ENCODE measurements at places on chromosomes 1 and 21.
A peak's percentile ranks its signal among the peaks of the same experiment; 100 is the strongest.

DNA sequence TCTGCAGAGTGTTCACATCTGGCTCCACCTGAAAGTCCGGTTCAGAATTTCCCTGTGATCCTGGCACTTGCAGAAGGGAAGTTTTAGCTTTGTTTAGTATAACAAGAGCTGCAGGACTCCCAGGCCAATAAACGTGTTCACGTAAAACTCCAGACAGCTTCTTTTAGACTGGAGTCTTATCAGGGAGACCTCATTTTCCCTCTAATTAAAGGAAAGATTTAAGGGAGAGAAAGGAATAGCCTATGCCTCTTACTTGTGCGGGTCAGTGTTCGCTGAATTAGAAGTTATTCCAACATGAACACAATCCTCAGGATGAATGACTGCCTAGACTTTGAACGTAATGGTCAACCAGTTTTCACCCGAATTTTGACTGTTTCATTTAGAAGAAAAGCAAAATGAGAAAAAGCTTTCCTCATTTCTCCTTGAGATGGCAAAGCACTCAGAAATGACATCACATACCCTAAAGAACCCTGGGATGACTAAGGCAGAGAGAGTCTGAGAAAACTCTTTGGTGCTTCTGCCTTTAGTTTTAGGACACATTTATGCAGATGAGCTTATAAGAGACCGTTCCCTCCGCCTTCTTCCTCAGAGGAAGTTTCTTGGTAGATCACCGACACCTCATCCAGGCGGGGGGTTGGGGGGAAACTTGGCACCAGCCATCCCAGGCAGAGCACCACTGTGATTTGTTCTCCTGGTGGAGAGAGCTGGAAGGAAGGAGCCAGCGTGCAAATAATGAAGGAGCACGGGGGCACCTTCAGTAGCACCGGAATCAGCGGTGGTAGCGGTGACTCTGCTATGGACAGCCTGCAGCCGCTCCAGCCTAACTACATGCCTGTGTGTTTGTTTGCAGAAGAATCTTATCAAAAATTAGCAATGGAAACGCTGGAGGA, 202.1 kb upstream of the SGIP1 start:
- no peak for DNase-seq

- DNase-seq = no peak
Observed at GRCh38 chr1:202005958-202006357, 4.4 kb upstream of the ELF3 start.

DNA sequence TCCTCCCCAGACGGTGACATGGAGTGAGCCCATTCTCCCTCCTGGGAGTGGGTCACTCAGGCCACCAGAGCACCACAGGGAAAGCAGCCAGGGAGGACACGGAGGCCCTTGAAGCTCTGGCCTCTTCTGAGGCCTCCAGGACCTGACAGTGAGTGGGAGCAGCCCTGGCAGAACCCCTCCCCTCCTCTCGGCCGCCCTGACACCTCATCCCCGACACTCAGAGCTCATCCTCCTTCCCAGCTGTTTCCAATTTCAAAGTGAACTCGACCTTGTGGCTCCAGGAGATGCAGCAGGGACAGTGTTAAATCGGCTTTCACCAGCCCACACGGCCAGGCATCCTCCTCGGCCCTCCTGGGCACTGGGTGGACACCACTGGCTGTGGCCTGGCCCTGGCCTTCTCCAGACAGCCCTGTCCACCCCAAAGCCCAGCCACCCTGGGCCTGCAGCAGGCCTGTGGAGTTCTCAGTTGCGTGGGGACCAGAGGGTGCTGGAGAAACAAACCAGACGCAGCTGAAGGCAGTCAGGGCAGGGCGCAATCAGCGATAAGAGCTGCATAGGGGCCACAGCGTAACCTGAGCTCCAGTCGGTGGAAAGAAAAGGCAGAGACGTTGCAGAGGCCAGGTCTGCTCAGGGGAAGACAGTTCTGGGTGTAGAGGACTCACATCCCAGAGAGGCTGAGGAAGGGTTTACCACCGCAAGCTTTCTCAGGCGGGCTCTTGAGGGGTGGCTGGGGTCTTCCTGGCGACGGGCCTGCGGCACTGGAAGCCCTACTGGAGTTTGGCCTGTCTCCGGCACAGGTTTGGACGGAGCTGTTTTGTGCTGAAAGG, 27.1 kb downstream of the FTCD start:
- DNase-seq = no peak

DNA sequence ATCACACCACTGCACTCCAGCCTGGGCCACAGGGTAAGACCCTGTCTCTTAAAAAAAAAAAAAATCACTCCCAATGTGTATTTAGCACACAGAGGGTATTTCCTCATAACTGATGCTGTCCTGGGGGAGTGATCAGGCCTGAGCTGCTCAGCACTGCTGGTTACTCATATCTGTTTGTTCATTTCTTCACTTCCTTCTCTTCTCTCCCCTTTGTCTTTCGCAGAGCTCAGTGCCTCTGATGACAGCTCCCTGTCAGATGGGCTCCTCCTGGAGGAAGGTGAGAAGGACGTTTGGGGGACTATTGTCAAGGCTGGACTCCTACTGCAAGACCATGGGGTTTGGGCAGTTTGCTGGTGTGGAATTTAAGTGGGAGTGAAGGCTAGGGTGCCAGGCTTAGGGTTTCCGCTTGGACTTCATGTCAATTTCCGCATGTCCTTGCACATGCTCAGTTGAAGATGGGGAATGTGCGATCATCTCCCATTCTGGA, 13.0 kb downstream of the INAVA start:
- DNase-seq = no peak

DNA sequence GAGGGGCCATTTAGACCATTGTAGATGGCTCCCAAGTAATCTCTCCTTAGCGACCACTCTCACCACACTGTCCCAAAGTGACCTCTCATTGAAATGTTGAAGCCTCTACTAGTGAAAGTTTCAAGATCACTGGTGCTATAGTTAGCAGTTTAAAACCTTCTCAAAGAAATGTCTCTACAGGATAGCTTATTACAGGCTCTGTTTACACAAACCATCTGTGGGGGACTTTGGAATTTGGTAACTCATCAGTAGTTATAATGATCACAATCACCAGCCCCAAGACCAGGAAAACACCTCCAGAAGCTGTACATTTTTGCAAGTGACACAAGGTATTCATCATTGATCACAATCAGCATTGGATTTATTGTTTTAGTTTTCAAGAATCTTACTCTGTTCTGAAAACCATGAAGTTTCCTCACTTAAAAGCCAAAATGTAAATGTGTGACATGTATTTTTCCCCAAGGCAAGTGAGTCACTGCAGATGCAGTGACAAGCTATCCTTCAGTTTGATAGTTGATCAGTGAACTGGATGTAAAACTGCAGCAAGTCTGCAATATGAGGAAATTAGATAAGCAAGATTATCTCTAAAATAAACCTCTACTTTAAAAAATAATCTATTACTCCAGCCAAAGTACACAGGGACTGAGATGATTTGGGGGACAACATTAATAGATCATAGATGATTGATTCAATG, 41.9 kb downstream of the C21orf91 start:
- no peak for DNase-seq

DNA sequence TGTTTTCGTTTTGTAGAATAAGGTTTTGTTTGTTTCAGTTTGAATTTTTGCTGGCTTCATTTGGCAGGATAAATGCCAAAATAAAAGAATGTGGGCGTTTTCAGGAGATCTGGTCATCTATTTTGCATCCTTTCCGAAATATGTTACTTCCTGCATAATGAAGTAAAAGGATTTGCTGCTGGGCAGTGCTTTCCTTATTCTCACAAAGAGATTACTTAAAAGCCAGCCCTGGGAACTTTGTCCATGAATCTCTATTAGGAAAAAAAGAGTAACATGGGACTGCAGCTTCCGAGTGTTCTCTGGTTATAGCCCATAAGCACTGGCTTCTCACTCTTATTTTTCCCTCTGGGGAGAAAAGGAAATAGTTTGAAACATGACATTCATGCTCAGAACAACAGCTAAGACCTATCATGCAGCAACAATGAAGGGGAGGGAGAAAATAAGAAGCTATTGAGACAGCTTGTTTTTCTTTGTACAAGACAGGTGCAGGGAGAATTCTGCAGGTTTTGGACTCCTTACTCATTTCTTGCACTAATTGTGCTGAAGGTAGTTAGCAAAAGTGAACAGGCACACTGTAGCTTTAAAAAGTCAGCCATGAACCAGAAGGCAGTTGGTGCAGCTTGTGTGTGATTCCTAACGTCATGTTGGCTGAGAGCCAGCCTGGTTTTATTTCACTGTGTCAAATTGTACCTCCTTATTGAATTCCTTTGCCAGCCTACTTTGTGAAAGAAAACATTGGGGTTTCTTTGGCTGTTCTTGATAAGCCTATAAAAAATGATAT, at the start of gene SAMD13:
SAMD13 (plus strand) TSS at position 705 of the 781 bp plus-strand sequence. CDS start 1,527 bp downstream, outside the sequence.
- peak; percentile 79 for DNase-seq

GRCh38 chr1:163471779-163472650, 150.3 kb downstream of the NUF2 start:
- DNase-seq = peak; percentile 62

DNA sequence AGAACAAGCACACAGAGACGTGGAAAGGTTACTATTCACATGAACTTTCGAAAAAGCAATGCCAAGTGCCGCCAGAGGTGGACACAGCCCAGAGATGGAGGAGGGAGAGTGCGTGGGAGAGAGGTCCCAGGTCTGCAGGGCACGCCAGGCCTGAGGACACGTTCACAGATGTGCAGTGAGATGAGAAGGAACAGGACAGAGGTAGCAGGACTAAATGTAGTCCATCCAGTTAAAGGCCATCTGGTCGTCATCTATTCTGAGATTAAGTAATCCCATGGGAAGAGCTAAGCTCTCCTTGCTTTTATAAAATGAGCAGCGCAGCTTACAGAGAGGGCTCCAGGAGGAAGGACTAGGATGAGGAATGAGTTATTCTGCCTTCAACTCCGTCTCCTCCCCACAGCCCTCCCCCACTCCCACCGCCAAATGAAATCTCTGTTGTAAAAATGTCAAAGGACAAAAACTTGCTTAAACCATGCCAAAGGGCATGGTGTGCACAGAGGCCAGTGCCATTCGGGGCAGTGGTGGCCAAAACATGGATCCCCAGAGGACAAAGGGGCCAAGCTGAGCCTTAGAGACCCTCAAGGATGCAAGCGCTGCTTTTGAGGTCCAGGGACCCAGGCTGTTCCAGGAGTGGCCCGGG, 85.4 kb upstream of the SLC25A33 start:
- no peak for DNase-seq

DNA sequence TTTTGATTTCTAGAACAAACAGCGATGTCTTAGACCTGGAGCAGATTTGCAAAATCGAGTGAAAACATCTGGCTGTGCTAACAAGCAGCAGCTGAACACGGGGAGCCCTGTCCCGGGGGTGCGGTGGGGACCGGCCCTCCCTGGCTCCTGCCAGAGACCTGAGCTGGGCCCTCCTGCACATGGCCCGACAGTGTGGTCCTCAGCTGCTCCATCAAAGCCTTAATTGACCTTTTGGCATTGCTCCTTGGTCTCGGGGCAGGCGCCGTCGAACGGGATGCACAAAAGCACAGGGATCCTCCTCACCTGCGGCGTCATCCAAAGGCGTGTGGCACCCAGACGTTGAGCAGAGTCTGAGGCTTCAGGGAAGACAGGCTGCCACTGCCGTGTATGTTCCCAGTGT, 73.2 kb downstream of the PRDM16 start:
- DNase-seq = no peak

GRCh38 chr1:101567582-101568189, 330.9 kb downstream of the S1PR1 start:
- DNase-seq = peak; percentile 40

DNA sequence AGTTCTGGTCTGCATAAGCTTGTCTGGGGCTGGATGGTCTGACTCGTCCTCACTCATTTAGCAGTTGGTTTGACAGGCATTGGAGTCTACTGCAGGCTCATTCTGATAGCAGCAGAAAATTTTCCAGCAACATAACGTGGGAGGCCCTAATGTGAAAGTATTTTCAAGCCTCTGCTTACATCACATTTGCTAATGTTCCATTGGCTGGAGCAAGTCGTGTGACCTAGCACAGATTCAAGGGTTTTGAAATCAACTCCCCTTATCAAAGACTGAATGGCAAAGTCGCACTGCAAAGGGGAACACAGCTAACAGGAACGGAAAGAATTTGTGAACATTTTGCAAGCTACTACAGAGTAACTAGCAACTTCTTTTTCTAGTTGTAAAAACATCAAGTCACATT, 2.3 kb upstream of the USH2A start:
- no peak for DNase-seq

DNA sequence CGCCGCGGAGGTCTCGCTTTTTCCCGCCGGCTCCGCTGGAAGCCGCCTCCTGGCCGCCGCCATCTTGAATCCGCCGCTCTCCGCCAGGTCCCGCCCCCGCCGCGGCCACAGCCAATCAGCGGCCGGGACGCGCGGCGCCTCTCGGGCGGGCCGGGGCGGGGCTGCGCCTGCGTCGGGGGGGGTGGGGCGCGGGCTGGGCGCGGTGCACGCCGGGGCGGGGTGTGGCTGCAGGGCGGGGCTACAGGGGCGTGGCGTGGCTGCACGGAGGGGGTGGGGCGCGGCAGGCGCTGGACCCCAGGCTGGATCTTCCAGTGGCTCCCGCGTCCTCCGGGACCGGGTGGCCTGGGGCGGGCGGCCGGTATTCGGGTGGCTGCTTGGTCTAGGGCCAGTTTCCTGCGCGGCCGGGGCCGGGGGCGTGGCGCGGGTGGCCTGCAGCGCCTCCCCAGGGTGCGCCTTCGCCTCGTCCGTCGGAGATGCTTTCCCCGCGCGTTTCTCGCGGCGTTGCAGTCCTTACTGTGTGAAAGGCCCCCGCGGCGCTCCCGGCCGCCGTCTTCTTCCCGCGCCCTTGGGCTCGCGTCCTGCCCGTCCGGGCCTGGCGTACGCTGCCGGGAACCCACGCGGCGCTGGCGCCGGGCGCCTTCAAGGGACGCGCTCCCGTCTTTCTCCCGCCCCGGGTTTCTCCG, 575 bp downstream of the PCNT start:
- peak; percentile 65 for DNase-seq

- no peak for DNase-seq
Observed at GRCh38 chr1:31812158-31812829, 3.5 kb downstream of the SPOCD1 start.

DNA sequence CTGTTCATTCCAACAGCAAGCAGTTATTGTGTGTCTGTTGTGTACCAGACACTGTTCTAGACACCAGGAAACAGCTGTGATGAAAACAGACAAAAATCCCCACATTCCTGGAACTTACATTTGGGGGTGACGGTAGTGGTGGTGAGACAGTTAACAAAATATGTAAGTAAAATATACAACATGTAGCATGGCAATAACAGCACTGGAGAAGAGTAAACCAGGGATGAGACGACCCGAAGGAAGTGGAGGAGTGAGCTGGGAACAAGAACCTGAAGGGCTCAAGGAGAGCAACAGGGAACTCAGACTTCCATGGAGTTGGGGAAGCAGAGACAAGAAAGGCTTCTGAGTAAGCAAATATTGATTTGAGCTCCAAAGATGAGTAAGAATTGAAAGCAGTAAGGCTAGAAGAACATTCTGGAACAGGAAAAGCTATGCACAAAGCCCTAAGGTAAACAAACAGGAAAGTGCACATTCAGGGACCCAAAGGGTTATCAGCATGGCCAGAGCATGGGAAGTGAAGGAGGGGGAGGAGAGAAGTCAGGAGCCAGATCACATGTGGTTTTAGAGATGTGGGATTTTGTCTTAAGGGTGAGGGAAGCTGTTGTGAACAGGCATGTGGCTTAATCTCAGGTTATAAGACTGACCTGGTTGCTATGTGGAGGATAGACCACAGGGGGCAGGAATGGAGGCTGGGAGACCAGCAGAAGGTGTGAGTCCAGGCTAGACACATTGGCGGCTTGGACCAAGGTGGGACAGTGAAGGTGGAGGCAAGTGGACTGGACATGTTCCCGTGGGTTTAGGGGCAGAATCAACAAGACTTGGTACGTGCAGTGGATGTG, 7.3 kb downstream of the CSF1 start:
- no peak for DNase-seq

GRCh38 chr1:67430358-67431155, at the start of gene SERBP1:
SERBP1 (minus strand) TSS chr1:67430402; CDS start chr1:67430300, 102 bp downstream.
- DNase-seq = peak; percentile 99

- no peak for DNase-seq
Observed at GRCh38 chr1:21752186-21752585, 30.8 kb downstream of the USP48 start.

Measured in NCI-H2029 (cell line).